ENCODE measurements at places on chromosomes 12 and 14. TPM values are rescaled to one million over a fixed set of nuclear protein-coding genes. Genes with fewer than 3 reads are reported as not detected.

DNA sequence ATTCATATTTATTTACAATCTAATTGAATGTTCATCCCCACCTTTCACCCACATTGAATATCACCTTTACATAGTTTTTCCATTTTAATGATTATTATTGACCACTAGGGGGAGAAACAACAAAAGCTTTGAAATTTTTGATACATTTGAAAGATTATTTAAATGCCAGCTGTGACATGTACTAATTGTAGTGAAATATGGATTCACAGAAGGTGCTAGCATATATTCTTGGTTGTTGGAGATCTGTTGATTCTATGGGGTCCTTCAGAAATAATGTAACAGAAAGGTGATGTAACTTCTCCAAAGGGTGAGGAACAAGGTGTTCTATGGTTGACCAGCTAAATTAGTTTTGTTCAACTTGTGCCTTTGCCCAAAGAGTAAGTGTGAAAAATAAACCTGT is 22.4 kb upstream of the GPR33 start:
- DNase-seq = no peak

DNA sequence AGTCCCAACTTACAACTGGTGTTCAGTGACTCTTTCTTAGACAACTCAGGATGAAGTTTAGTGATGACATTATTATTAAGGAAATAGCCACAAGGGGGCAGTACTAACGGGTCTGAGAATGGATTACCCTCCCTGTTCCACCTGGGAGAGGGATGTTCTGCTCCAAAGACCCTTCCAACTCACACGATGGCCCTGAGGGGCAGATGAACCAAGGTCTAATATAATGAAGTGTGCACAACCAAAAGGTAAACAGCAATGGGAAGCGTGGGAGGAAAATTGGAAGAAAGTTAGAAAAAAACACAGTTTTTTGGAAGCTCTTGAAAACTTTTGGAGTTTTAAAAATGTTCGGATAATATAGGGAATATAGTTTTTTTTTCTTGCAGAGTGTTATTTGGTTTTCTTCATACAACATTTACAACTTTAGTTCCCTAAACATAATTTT is 24.0 kb downstream of the FGF6 start:
- DNase-seq = no peak

DNA sequence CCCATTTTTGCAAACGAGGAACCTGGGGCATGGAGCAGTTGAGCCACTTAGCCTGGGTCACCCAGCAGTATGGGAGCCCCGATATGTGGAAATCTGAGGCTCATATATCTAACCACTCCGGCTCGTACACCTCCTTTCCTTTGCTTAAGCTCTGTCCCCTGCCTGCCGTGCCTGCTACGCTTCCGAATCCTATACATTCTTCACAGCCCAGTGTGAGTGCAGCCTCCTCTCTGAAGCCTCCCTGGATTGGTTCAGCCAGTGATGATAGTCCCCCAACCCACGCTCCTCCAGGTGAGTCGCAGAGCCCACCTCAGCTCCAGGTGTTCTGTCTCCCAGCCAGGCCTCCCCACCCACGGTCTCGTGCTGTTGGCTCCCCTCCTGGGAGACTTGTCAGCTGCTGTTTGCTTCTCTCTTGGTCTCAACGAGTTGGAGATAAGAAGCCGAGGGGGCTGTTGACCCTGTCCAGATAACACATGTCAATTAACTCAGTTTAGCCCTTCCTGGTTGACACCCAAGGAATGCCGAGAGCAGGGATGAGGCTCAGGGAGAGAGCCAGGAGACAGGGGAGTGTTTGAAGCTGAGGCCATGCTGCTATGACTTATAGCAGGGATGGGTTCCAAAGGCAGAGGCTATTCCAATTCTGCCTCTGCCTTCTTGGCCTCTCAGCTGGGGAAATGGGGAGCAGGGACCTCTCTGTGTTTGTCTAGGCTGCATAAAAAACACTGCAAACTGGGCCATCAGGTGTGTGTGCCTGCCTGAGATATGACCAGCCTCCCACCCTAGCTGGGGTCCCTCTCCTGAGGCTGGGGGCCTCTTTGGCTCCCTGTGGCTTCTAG is 19.0 kb downstream of the SDSL start:
- DNase-seq = no peak

GRCh38 chr12:71655495-71655894 is 8.2 kb downstream of the ZFC3H1 start:
- no peak for DNase-seq

GRCh38 chr12:67797753-67798152 is 149.2 kb downstream of the DYRK2 start:
- no peak for DNase-seq

DNA sequence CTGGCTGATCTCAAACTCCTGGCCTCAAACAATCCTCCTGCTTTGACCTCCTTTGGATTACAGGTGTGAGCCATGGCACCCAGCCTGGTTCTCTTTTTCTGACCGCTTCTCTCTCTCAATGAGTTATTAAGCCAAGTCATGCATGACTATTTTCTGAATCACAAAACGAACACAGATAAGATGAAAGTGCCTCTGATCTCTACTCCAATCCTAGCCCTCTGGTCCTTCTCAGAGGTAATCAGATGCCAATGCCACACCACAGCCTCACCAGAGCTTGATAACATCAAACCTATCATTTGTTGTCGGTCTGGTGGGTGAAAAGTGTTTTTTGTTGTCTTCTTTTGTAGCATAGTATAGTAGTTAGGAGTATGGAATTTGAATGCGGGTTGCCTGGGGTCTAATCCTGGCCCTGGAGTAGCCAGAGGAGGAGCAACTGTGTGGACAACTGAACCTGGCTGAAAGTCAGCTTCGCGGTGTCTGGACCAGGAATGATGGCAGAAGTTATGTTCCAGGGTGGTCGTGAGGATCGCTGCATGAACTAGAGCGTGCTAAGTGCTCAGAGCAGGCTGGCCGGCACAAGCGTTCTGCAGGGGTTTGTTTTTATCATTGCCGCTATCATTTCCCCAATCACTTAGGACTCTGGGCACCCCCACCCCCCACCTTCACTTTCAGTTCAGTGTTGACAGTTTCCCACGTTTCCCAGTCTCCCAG is 77.9 kb downstream of the SPRING1 start:
- DNase-seq = no peak

The JPH4 gene
- 0.21 TPM for total RNA-seq
